B cell (primary cell): ENCODE measurements at places on chromosomes 1 and 21. TPM values are rescaled to one million over a fixed set of nuclear protein-coding genes. Genes with fewer than 3 reads are reported as not detected.

The SELE gene
- total RNA-seq, result not detected in 2 replicates

The LCE1D gene
- total RNA-seq, result not detected in 2 replicates

The CDC42 gene
- total RNA-seq, result 202 and 209 TPM in 2 replicates

The SLC1A7 gene
- not detected in 2 replicates for total RNA-seq

The AIM2 gene
- total RNA-seq, result 68.4 and 72.1 TPM in 2 replicates

The HMGB4 gene
- not detected in 2 replicates for total RNA-seq

The HSF2BP gene
- 0.49 and 0.83 TPM in 2 replicates for total RNA-seq

The DNAI4 gene
- total RNA-seq, result 2.7 and 4.3 TPM in 2 replicates

The PRKCZ gene
- 53.2 and 54.4 TPM in 2 replicates for total RNA-seq

The OR2L13 gene
- not detected in 2 replicates for total RNA-seq

The CXADR gene
- not detected in 2 replicates for total RNA-seq

The SPRR5 gene
- not detected in 2 replicates for total RNA-seq

The AUNIP gene
- 0.27 TPM in 1 of 2 replicates, not detected in the other for total RNA-seq

The PTPRU gene
- total RNA-seq, result 0.15 and 0.25 TPM in 2 replicates

The C8A gene
- total RNA-seq, result not detected in 2 replicates

The RSPH1 gene
- 0.64 and 1.0 TPM in 2 replicates for total RNA-seq

The TSACC gene
- total RNA-seq, result 0.69 TPM in 1 of 2 replicates, not detected in the other

The TAL1 gene
- not detected in 2 replicates for total RNA-seq

The DIPK1A gene
- 20.1 and 22.7 TPM in 2 replicates for total RNA-seq

The SPRR2E gene
- total RNA-seq, result not detected in 2 replicates

The CERS2 gene
- 130 and 144 TPM in 2 replicates for total RNA-seq

The GREM2 gene
- not detected in 2 replicates for total RNA-seq

The ATAD3C gene
- total RNA-seq, result 0.20 and 0.56 TPM in 2 replicates

The PCBP3 gene
- total RNA-seq, result 2.3 and 2.7 TPM in 2 replicates

The AKIRIN1 gene
- total RNA-seq, result 59.7 and 61.9 TPM in 2 replicates

The CELA2A gene
- total RNA-seq, result not detected in 2 replicates

The DYRK3 gene
- total RNA-seq, result 0.30 and 0.80 TPM in 2 replicates

The CLCA4 gene
- total RNA-seq, result not detected in 2 replicates

The SLC25A34 gene
- total RNA-seq, result 5.4 and 7.0 TPM in 2 replicates

The DNALI1 gene
- not detected in 2 replicates for total RNA-seq

The OR2L5 gene
- total RNA-seq, result 0.27 TPM in 1 of 2 replicates, not detected in the other

The CLDN8 gene
- not detected in 2 replicates for total RNA-seq

The CYP2J2 gene
- 0.34 and 0.41 TPM in 2 replicates for total RNA-seq

The OLFML3 gene
- 0.32 and 0.61 TPM in 2 replicates for total RNA-seq

The ANGPTL3 gene
- total RNA-seq, result not detected in 2 replicates

The F11R gene
- total RNA-seq, result 12.8 and 16.4 TPM in 2 replicates

The RPS8 gene
- 2,492 and 2,525 TPM in 2 replicates for total RNA-seq

The CDC20 gene
- total RNA-seq, result 1.1 and 2.1 TPM in 2 replicates

The ATP5PF gene
- 34.1 and 36.6 TPM in 2 replicates for total RNA-seq

The TCHH gene
- not detected in 2 replicates for total RNA-seq

The C1orf53 gene
- total RNA-seq, result not detected in 2 replicates

The TMEM54 gene
- total RNA-seq, result not detected in 2 replicates

The IL19 gene
- 0.24 and 0.27 TPM in 2 replicates for total RNA-seq

The SDCCAG8 gene
- 60.7 and 64.8 TPM in 2 replicates for total RNA-seq

The OR6N1 gene
- not detected in 2 replicates for total RNA-seq

The CYP4A22 gene
- total RNA-seq, result not detected in 2 replicates
